ENCODE measurements at places on chromosomes 2 and 18.

DNA sequence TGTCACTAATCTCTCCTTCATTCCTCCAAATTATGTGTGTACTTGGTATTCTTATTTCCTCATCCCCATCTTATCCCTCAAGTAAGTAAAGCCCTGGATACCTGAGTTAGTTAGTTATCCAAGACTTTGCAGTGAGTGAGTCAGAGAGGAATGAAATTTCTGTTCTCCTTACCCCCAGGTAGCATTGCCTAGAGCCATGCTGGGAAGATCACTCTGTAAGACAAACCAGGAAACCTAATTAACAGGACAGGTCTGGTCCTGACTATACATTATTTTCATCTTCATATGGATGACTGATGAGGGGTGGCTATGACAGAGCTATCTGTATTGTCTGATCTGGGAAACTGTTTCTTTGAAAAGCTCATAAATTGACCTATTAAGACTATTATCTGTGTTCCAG is 55.0 kb upstream of the ITGA6 start:
- no peak for DNase-seq

DNA sequence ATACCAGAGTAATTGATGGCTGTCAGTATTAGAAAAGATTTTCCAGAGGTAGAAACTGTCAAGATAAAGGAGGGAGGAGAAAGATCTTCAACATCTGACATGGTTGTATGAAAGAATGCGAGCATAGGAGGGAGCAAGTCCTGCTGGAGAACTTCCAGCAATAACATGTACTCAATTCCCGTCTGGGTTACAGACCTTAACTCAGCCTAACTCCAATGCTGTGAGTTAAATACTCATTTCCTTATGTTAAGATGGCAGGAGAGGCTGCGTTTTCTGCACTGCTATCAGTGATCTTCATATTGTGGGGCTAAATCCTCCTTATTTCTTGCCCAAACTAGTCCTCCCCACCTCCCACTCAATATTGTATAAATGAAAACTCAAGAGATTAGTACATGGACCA is 6.7 kb upstream of the CERS6 start:
- DNase-seq: no peak

- no peak for DNase-seq
Measured at GRCh38 chr2:160308476-160308875, 108.4 kb upstream of the ITGB6 start.

DNA sequence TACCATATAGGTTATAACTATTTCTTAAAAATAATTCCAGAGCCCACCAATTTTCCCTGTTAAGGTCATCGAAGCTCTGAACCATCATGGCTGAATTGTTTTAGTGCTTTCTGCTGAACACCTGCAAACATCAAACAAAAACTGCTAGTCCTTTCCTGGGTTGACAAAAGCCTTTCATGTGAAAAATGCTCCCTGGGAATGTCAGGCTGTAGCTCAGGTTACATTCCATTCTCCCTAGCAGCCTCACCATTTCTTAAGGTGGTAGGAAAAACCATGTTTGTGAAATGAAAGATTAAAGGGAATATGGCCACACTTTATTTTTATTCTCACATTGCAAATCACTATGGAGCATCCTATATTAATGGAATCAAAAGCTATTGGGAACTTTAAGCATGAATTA is 5.7 kb downstream of the TCF4 start:
- peak; percentile 68 for DNase-seq

- no peak for DNase-seq
Measured at GRCh38 chr2:172446474-172447063, 19.2 kb downstream of the ITGA6 start.

- no peak for DNase-seq
Measured at GRCh38 chr2:72211777-72212485, 64.3 kb upstream of the CYP26B1 start.

- no peak for DNase-seq
Measured at GRCh38 chr2:193895226-193895625, 1700.5 kb upstream of the TMEFF2 start.

DNA sequence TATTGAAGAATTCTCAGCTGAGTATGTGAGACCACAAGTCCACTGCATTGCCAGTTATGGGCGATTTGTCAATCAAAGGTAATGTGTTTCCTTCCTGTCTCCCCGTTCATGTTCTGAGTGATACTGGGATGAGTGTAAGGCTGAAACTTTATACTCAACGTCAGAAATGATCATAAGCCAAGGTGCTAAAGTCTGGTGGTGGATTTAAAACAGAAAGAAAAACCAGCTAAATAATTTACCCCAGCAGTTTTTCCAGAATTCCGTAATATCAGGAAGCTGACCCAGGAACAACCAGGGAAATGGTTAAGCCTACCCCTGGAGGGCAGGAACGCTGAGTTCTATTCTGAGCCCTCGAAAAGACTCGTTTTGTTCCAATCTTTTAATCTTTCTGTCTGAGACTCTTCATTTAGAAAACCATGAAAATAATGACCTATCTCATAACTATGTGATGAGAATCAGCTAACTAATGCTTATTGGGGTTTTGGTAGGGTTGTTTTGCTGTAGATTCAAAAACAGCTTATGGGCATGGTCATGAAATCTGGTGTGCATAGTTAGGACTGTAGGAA is 149.6 kb downstream of the LAMA3 start:
- no peak for DNase-seq

DNA sequence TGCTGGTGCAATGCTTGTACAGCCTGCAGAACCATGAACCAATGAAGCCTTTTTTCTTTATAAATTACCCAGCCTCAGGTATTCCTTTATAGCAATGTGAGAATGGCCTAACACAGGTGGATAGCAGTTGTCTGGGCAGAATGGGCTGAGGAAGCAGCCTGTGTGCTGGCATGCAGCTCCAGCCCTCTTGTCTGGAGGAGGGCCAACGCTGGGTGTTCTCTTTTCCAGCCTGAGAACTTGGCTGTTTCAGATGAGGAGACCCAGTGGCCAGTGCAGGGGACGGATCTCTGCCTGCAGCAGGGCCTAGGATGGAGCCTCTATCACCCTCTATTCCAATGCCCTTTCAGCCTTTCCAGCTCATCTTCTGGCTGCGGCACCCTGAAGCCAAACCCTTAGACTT is 58.8 kb downstream of the CTIF start:
- no peak for DNase-seq

GRCh38 chr2:14632133-14632936 is at the start of gene LRATD1:
LRATD1 (plus strand) TSS chr2:14632717; CDS start chr2:14633980, 1,263 bp downstream.
- peak; percentile 94 for DNase-seq

- no peak for DNase-seq
Measured at GRCh38 chr18:3898861-3899613, 449.1 kb downstream of the TGIF1 start.

GRCh38 chr2:71190656-71191569 is 36.0 kb downstream of the PAIP2B start:
- no peak for DNase-seq

DNA sequence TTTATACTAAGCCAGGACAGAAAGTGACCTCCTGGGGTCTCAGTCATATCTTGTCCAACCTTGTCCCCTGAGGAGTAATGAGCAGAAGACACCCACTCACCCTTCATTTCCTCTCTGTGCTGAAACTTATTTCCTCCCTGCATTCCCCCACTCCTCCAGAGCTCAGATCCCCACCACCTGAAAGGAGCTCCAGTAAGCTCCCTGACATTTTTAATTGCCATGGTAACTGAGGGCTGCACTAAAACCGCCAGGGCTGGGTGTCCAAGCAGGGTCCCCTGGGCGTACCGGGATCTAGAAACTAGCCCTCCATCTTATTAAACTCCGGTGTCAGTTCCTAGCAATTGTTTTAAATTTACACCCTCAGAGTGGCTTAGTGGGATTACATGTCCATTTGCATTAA is 393.3 kb upstream of the HNRNPA3 start:
- DNase-seq: no peak

GRCh38 chr2:168525020-168525419 is 68.9 kb downstream of the CERS6 start:
- no peak for DNase-seq

GRCh38 chr2:233464056-233464455 is 102.5 kb downstream of the USP40 start:
- DNase-seq: no peak

Data from H9 (cell line).